Adrenal gland (tissue), 19 donors: ENCODE measurements at places on chromosomes 7 and 10.

GRCh38 chr7:134375206-134375605 is 58.5 kb upstream of the SLC35B4 start:
- no peak for DNase-seq
- no peak overlapping the region for H3K4me3 ChIP-seq
- H3K36me3 ChIP-seq: no peaks in the 10 kb centered on the region
- H3K27me3 ChIP-seq: no peaks in the 10 kb centered on the region
- no peaks in the 10 kb centered on the region for H3K4me1 ChIP-seq
- H3K27ac ChIP-seq: no peak overlapping the region

DNA sequence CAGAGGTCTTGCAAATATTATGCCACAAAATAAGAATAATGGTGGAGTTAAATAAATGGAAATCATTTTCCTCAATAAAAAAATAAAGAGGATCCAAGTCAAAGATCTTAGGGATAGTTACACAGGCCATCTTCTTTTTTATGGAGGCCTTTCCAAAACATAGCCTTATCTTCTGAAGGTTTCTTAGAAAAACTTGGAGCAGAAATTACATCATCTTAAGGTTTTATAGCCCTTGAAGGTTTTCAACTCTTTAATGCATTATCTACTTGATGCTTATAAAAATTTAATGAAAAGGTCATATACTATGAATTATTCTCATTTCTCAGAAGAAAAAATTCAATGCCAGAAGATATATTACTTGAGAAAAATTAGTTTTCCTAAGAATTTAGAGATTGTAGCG is 94.2 kb upstream of the LAMB4 start:
- no peak for DNase-seq
- no peak overlapping the region for H3K4me3 ChIP-seq

DNA sequence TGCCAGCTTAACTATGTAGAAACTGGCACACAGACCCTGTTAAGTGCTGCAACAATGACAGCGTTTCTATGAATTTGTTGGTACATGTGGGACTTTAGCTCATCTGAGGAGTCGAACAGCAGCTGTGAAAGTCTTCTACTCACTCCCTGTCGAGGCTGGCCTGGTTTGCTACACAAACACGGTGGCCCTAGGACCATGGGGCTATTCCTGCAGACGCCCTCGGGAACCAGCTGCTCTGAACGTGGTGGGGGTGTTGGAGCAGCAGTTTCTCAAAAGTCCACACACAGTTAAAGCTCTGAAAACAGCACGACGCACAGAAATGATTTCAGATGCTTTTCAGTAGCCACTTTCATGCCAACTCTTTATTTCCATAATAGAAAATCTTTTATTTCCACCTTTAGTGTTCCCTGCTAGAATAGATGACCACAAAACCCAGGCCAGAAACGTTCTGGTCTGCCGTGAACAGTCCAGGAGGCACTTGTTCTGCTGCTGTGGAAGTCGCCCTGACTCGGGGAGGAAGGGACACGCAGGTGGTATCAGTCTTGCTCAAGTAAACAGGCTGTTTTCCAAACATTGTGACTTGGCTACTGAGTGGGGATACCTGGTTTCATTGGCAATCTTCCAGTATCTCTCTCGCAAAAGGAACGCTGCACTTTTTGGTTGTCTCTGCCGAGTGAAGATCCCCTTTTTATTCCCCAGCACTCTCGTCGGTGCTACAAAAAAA is 21.5 kb downstream of the GUSB start:
- no peak overlapping the region for H3K27ac ChIP-seq
- no peak overlapping the region for H3K4me3 ChIP-seq

DNA sequence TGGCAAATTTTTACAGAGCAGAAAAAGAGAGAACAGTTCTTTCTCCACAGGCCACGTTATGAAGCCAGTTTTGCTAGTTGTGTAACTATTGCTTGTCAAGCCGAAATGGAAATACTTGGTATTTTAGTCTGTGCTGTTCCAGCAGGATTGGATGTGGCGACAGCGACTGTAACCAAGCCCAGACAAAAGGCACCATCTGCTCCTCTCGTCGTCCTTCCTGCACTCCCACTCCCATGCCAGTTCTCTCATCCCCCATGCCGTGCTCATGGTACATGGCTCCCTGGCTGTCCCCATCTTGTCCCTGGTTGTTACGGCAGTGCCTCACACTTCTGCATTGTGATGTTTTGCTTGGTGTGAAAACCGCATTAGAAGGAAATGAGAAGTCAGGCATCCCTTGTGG is 185.7 kb upstream of the FZD8 start:
- H3K27me3 ChIP-seq: no peaks in the 10 kb centered on the region
- no peaks in the 10 kb centered on the region for H3K4me1 ChIP-seq
- H3K36me3 ChIP-seq: no peaks in the 10 kb centered on the region
- no peak for DNase-seq
- no peak overlapping the region for H3K4me3 ChIP-seq

GRCh38 chr7:378551-379455 is 88.8 kb downstream of the FOXL3 start:
- no peaks in the 10 kb centered on the region for H3K4me1 ChIP-seq
- H3K27ac ChIP-seq: no peak overlapping the region
- no peak for DNase-seq
- no peak overlapping the region for H3K4me3 ChIP-seq

DNA sequence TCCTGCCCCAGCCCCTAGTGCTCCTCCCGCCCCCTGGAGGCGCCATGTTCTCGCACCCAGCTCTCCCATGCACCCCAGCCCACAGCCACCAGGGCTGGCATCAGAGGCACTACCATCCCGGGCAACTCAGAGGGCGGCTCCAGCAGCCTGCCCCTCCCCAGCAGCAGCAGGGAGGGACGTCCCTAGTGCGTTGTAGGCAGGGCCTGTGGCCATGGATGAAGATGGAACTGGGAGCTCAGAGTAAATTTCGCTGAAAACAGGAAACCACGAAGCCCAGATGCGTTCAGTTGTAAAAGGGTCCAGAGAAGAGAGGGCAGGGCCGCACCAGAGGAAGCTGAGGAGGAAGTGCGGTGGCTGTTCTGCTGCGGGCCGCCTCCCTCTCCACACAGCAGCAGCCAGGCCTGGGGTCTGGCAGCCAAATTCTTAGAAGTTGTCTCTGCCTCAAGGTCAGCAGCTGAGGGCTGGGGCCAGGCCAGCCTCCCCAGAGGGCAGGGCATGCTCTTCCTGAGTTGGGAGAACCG is 24.6 kb downstream of the VSIR start:
- peak; percentile 79 for DNase-seq
- H3K4me1 ChIP-seq: peaks cover 37% of the 10 kb centered on the region
- H3K4me3 ChIP-seq: no peak overlapping the region
- peaks cover 17% of the 10 kb centered on the region for H3K36me3 ChIP-seq
- no peaks in the 10 kb centered on the region for H3K27me3 ChIP-seq

DNA sequence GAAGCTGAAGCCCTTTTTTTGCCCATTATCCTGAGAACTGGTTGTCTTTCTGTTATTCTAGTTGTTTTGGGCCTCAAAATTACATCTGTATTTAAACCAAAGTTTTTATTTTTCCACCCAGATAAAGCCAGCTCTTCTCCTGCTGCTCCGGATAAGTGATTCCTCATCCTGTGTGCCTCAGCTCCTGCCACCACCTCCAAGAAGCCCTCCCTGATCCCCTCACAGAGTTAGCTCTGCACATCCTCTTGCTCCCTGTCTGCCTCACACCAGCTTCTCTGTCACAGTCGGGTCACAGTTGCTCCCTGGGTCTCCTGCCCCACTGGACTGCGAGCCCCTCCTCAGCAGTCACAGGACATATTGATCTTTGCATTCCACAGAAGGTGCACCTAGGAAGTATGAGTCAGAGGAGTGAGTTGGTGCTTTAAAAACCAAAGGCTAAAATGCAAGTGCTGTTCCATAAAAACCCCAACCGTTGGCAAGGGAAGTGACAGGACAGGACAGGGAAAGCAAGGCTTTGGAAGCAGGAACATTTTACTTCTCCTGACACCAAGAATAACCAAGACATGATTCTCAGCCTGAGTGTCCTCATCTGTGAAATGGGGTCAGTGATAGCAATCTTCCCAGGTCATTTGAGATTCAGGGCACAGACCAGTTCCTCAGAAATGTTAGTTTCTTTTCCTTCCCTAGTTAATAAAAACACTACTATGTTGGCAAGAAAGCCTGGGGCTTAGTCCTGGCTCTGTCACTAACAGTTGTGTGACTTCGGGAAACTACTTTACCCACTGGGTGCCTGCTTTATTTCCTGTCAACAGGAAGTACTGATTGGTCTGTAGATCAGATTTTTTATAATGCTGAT is 36.5 kb upstream of the EEPD1 start:
- no peak overlapping the region for H3K4me3 ChIP-seq
- no peaks in the 10 kb centered on the region for H3K27me3 ChIP-seq
- no peaks in the 10 kb centered on the region for H3K36me3 ChIP-seq
- H3K27ac ChIP-seq: peak overlapping the region; percentile 30

GRCh38 chr10:497898-498451 is 191.5 kb downstream of the DIP2C start:
- no peak for DNase-seq
- H3K4me1 ChIP-seq: no peaks in the 10 kb centered on the region
- H3K4me3 ChIP-seq: no peak overlapping the region
- H3K27ac ChIP-seq: no peak overlapping the region

DNA sequence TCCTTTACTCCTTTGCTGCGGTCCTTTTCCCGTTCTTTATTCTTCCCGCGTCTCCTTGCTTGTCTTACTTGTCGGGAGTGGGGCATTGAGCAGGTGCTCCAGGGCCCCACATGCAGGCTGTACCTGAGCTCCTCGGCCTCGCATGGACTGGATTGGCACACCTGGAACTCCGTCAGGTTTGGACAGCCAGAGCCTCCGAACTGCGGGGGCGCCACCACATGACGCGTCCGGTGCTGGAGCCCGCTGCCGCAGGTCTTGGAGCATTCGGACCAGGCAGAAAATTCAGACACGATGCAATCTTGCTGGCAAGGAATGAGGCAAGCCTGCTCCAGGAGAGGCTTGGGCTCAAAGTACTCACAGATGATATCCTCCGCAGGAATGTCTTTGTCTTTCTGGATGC is 195.7 kb downstream of the THSD7A start:
- H3K4me3 ChIP-seq: no peak overlapping the region
- no peaks in the 10 kb centered on the region for H3K36me3 ChIP-seq
- no peak overlapping the region for H3K27ac ChIP-seq
- no peaks in the 10 kb centered on the region for H3K4me1 ChIP-seq

DNA sequence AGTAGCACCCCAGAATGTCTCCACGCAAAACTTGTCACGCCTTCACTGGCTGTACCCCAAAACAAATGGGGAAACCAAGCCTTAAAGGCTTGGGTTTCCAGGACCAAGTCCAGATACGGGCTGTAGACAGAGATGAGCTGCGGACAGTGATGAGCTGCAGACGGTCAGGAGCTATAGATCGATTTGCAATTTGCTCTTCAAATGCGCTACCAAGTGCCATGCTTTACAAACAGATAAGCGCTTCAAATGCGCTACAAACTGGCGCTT is 658 bp upstream of the SGCE start:
- no peaks in the 10 kb centered on the region for H3K27me3 ChIP-seq
- H3K4me1 ChIP-seq: no peaks in the 10 kb centered on the region
- no peak for DNase-seq
- H3K36me3 ChIP-seq: no peaks in the 10 kb centered on the region

DNA sequence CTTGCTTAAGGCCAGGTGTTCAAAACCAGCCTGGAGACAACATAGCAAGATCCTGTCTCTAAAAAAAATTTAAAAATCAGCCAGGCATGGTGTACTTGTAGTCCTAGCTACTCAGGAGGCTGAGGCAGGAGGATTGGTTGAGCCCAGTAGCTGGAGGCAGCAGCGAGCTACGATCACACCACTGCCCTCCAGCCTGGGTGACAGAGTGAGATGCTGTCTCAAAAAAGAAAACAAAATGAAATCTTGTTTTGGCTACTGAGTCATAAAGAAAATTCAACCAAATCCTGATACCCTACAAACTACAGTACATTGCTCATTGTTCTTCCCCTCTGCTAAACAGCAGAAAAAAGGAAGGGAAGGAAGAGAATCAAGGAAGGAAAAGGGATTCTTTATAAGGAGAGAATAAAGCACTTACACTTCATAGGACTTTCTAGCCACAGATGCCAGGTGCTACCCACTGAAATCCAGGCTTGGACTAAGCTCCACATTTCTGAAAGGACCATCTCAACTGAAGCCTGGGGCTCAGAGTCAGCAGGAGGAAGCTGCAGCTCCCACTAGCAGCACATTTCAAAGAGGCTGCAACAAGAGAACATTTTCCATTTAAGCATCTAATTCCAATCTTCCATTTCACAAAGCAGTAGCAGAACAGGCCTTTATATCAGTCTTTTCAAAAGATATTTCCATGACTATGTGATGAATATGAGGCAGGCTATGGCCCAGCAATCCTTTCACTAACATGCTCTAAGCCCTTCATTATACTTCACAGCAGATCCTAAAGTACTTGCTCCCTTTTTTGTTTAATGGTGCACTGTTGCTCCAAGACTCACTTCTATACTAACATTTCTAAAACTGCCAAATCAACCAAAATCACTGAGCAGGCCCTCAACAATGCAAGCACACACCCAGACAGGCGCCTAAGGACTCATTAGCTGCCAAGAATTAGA is 13.5 kb downstream of the TNPO3 start:
- peaks cover 9% of the 10 kb centered on the region for H3K4me1 ChIP-seq
- H3K27ac ChIP-seq: no peak overlapping the region
- no peak overlapping the region for H3K4me3 ChIP-seq
- H3K36me3 ChIP-seq: peaks cover 11% of the 10 kb centered on the region
- no peak for DNase-seq

DNA sequence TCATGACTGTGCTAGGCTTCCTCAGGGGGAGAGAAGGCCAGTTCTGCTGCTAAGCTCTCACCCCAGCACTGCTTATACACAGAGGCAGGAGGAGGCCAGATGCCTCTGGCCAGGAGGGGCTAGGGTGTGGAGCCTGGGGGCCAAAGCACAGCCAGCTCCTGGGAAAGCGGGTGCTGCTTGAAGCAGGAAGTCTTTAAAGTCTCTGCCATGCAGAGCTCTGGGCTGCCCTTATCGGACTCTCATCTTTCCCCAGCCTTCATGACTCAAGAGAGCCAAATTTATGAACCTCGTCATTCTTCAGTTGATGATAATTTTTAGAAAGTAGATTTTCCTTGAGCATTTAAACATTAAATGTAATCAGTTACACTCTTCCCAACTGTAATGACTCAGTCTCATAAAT is 11.2 kb upstream of the TSPAN14 start:
- H3K27ac ChIP-seq: no peak overlapping the region
- no peaks in the 10 kb centered on the region for H3K27me3 ChIP-seq
- no peak for DNase-seq
- no peaks in the 10 kb centered on the region for H3K36me3 ChIP-seq
- no peak overlapping the region for H3K4me3 ChIP-seq

- no peaks in the 10 kb centered on the region for H3K4me1 ChIP-seq
- no peaks in the 10 kb centered on the region for H3K36me3 ChIP-seq
- H3K4me3 ChIP-seq: no peak overlapping the region
- no peak for DNase-seq
- no peaks in the 10 kb centered on the region for H3K27me3 ChIP-seq
- no peak overlapping the region for H3K27ac ChIP-seq
These were observed 163.8 kb upstream of the KLF6 start for GRCh38 chr10:3948843-3949242.
